ENCODE measurements at places on chromosomes 6 and 20.
A peak's percentile ranks its signal among the peaks of the same experiment; 100 is the strongest.

DNA sequence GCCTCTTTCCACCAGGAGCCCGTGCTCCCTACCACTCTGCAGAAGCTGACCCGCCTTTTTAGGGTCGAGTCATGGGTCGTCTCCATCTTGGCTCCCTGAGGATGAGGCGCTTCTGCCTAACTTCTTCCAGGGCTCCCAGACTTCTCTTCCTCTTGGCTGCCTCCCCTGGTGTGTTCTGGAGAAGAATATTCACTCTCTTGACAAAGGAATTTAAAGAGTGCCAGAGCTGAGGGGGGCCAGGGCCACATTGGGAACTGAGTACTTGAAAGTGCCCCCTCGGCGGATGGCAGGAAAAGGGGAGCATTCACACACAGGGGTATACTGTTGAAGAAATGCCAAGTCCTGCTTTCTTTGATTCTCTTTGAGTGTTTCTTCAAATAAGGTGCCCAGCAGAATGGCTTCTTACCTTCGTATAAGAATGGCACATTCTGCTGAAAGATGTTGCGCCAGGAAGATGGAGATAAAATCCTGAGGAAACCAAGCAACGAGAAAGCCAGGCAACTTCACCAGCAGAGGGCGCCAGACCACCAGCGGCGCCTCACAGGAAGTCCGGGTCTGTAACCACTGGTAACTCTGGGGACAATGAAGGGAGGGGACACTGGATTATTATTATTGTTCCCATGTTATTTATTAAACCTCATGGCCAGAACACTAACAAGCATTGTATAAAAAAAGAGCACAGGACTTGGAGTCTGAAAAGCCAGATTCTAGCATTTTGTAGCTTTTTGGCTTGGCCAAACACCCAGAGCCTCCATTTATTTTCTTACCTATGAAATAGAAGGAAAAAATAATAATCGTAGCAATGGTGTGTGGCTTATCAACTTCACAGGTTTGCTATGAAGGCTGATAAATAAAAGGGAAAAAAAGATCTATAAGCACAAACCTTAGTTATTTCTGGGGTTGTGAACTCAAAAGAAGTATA is 176.7 kb downstream of the HACE1 start:
- DNase-seq: peak; percentile 59

- DNase-seq: no peak
These were observed 43.9 kb downstream of the RAMACL start for GRCh38 chr6:166542580-166542912.

GRCh38 chr20:37917461-37917860 is 14.5 kb downstream of the VSTM2L start:
- no peak for DNase-seq

- no peak for DNase-seq
These were observed 41.4 kb downstream of the DTNBP1 start for GRCh38 chr6:15621203-15622044.

DNA sequence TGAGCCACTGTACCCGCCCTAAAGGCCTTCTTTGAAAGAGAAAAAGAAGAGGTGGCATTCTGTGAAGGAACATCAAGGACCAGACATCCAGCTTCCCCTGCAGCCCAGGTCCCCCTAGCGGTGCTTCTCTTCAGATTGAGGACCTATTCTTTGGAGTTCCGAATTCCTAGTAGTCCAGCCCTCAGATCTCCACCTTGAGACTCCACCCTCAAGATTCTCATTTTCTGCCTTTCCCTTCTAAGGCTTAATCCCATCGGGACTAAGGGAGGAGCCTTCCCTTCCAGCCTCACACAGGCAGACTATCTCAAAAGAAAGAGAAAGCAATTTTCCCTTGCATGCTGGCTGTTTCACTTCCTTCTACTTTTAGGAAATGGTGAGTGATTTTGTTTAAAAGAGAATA is 32.5 kb downstream of the MUC22 start:
- DNase-seq: peak; percentile 20

GRCh38 chr20:16864069-16864468 is 115.9 kb downstream of the OTOR start:
- DNase-seq: no peak

DNA sequence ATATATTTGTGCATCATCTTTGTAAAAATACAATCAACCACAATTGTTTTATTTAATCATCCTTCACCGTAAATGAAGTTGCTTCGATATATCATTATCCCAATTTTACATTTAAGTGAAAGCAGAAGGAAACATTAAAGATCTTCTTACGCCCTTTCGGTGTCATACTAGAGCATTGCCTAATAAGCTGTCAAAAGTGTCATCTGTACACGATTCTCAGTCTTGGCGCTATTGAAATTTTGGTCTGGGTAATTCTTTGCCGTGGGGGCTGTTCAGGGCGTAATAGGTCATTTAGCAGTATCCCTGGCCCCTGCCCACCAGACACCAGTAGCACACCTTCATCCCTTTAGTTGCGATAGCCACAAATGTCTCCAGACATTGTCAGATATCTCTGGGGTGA is 40.4 kb upstream of the TMEM170B start:
- DNase-seq: no peak

- no peak for DNase-seq
These were observed 726.4 kb downstream of the TENT5A start for GRCh38 chr6:81026041-81026553.

- no peak for DNase-seq
These were observed 1.5 kb downstream of the AGER start for GRCh38 chr6:32182555-32182981.

DNA sequence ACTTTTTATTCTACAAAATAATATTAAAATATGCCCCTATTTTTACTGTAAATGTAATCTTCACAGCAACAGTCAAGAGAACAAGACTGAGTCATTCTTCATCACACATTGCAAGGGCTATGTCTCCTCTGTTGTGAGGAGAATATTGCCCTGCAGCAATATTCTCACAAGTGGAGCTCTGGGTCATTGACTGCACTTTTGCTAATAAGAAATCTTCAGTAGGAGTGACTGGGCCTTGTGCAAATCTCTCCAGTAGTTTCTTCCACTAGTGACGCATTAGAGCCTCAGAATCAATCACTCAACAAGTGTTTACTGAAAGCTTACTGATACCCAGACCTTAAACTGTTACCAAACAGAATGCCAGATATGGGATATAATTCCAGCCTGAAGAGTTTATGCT is 49.1 kb downstream of the LAMA2 start:
- DNase-seq: no peak

DNA sequence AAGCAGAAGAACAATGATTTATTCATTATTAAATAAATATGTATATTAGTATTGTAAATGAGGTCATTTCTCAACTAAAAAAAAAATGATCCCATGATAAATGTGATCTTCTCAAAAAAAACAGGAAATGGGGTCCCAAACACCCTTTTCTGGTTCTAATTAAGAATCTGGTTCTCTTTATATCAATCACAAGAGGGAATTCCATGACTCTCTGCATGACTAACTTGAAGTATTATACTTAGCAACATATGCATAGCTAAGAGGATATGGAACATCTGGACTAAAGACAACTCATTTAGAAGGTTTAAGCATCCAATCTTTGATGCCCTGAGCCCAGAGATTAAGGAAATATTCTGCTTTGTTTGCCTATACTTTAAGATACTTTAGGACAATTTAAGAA is 89.7 kb upstream of the EMILIN3 start:
- no peak for DNase-seq

DNA sequence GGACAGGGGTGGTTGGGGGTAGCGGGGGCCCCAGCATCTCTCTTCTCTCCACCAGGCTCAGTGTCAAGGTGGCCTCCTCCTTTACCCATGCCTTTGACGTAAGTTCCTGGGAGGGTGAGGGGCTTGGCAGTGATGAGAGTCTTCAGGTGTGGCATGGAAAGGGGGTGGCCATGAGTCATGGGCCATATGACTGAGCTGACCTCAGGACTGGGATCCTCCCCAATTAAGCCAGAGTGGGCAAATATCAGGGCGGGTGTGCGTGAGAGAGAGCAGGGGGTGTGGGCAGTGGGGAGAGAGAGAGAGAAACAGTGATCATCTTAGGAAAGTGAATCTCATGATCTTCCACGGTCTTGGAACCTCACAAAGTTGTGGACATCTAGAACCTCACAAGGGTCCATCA is 8.2 kb upstream of the BPIFB4 start:
- DNase-seq: no peak

GRCh38 chr6:25174678-25175077 is 104.5 kb upstream of the CARMIL1 start:
- no peak for DNase-seq

DNA sequence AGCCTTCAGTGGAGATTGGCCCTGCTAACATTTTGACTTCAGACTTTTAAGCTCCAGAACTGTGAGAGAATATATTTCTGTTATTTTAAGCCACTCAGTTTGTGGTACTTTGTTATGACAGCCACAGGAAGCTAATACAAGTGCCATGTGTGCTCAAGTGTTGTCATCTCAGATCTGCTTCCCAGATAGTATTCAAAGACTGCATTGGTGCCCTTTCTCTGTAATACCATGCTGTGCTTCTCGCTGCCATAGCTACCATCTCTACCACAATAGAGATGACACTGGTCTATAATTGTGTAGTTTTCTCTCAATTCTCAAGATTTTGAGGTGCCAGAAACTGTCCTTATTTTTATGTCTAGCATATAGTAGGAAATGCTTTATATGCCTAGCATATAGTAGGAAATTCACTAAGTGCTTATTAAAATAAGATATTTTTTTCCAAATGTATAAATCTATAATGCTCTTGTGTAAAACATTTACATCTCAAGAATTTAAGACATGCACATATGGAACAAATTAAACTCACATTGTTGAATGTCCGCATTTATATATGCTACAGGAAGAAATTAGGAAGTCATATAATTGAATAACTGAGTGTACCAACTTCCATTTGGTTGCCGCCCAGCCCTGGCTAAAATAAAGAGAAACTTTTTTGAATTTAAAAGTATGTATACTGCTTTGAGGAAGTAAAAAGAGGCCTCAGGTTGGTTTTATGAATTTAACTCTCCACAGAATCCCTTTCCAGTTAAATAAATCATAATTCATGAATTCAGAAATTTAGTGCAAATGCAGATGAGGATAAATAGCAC is 77.6 kb downstream of the TPBG start:
- no peak for DNase-seq

- DNase-seq: no peak
These were observed 118.8 kb downstream of the MAP3K7 start for GRCh38 chr6:90468080-90468479.

DNA sequence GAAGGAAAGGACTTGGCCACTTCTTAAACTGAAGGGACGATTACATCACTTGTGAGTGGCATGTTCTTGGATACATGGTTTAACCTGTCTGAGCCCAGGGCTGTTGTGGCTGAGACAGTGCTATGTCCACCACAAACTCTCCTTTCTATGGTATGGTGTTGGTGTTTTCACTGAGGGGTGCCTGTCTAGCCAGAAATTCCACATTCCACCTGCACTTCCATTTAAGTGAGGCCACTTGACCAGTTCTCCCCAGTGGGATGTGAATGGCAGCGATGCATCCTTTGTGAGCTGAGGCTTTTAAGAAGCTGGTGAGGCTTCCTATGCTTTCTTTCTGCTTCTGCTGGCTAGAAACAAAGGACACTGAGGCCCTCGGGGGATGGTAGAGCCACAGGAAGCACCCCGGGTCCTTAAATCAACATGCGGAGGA is 151.4 kb upstream of the CHD6 start:
- no peak for DNase-seq

- DNase-seq: no peak
These were observed 64.7 kb downstream of the ARHGAP18 start for GRCh38 chr6:129645106-129645829.

- no peak for DNase-seq
These were observed 24.3 kb upstream of the GPR63 start for GRCh38 chr6:96861588-96861987.

DNA sequence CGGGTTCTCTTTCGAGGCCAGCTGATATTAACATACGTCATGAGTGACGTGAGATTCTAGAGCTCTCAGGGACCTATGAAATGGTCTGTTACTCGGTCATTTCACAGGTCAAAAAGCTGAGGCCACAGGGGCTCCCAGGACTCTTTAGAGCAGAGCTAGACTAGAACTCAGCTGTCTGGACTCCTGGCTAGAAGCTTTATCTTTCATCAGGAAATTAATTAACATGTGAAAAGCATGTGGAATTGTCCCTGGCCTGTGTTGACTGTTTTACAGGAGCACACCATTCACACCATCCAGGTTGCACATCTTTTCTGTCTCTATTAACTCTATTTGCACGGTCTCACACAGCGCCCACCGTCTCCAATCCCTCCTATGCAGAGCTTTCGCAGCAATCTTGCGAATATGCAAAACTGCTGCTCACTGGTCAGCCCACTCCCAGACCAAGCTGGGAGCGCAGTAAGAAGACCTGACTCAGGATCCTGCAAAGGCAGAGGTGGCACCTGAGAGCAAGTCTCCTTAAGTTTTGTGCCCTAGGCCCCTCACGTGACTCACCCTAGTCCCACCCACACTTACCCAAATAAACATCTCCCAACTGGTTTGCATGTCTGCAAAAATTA is 522.5 kb downstream of the CD83 start:
- no peak for DNase-seq

DNA sequence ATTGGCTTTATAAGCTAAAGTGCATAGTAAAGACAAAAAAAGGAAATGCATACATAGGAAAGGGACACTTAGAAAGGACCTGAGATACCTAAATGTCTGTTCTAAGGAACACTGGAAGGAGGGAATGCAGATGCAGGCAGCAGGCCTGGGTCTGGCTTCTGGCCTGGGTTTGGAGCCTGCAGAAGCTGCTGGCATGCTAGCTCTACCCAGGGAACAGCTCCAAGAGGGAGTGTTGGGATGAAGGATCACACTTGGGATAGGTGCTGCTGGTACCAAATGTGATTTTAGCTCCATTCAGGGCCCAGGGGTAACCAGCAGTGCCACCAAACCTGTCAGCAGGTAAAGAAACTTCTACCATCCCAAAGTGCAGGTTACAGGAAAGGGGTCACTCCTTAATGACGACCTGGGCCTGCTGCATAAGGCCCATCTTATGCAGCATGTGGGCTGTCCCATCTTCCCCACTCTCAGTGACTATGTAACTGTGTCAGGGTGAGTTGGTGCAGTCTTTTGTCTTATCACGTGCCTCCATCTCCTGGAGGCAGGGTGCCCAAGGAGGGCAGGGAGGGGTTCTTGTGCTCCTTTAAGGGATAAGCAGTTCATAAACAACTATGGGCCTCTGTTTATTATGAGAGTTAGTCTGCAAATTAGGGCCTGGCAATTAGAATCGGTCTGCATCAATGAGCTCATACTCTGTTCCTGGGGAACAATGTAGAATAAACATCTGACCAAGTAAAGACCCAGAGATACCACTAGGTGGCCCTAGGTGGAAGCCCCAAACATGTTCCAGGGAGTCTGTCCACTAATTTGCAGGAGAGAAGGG is 26.9 kb downstream of the DDX27 start:
- DNase-seq: no peak

DNA sequence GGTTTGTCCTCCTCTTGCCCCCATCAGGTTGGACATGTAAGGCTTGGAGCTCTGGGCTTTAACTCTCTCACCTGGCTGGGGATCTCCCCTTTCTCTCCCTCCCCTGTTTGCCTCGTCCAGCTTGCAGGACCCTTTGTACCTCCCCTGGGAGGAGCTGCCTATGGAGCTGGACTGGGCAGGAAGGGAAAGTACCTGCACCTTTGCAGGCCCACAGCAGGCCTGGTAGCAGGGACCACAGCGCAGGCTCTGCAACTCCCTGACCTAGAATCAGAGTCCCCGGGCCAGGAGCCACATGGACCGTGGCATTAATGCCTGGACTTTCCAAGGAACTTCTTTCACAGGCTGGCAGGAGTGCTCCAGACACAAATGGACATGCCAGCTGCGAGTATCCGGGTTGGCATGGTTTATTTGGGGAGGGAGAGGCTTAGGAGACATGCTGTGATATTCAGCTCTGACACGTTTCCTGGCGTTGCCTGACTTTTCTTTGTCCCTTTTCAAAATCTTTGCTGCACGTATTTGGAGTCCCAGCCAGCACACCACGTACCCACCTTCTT is 268.5 kb upstream of the EXOC2 start:
- no peak for DNase-seq

GRCh38 chr20:45782890-45783289 is 8.8 kb downstream of the WFDC3 start:
- DNase-seq: peak; percentile 27

All from activated gamma-delta T cell treated with Interleukin-2 at 50 U/mL for 16 hours (primary cell).